Renal cortical epithelial cell (primary cell): ENCODE measurements at places on chromosomes 4 and X. TPM values are rescaled to one million over a fixed set of nuclear protein-coding genes. Genes with fewer than 3 reads are reported as not detected.

GRCh38 chr4:141306331-141306730, 85.6 kb downstream of the ZNF330 start:
- DNase-seq, result no peak

DNA sequence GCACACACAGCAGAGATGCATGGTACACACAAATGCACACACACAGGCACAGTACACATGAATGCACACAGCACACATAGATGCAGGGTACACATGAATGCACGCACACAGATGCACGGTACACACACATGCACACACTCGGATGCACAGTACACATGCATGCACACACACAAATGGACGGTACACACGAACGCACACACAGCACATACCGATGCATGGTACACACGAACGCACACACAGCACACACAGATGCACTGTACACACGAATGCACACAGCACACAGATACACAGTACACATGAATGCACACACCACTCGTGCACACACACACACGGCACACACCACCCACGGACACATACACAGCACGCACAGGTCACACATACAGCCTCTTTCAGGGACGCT, 43.8 kb upstream of the CPLX1 start:
- DNase-seq, result no peak

DNA sequence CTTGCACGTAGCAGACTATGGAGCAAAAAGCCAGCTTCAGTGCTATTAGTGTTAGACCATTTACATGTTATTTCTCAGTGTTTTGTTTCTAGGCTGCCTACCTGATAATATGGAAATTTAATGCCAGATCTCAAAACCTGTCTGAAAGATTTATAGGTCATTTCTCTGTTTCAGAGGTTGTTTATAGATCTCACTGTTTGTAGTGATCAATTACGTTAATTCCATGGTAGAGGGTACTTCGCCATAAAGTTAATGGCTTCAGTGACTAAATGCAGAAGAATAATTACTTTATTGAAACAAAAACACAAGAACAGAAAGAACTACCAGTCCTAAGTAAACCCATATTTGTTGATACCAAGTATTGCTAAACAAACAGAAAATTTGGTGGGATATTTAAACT, 420.8 kb downstream of the ARHGAP24 start:
- no peak for DNase-seq

GRCh38 chr4:125483278-125483677, 168.5 kb downstream of the FAT4 start:
- DNase-seq, result no peak

DNA sequence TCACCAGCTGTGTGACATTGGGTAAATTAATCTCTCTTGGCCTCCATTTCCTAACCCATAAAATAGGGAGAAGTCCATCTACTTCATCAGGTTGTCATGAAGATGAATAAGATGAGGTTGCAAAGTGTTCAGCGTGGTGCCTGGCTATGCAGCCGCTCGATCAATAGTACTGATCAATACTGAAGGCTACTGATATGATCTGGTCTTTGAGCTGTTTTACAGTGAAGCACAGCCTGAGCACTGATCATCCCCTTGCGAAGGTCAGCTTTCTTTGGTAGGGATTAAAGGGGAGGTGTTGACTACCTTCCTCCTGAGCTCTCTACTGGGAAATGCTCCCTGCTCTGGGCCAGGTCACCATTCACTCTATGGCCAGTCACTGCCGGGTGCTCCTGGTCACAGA, 108.4 kb upstream of the NOCT start:
- no peak for DNase-seq

- DNase-seq, result no peak
Observed at GRCh38 chr4:149120331-149121022, 678.3 kb upstream of the NR3C2 start.

- no peak for DNase-seq
Observed at GRCh38 chr4:139314047-139314800, 11.9 kb upstream of the NDUFC1 start.

The RASL11B gene
- total RNA-seq, result 4.7 and 21.2 TPM in 2 replicates

The GNRHR gene
- total RNA-seq, result not detected in 2 replicates

The CT47C1 gene
- total RNA-seq, result not detected in 2 replicates

The SSX1 gene
- not detected in 2 replicates for total RNA-seq

DNA sequence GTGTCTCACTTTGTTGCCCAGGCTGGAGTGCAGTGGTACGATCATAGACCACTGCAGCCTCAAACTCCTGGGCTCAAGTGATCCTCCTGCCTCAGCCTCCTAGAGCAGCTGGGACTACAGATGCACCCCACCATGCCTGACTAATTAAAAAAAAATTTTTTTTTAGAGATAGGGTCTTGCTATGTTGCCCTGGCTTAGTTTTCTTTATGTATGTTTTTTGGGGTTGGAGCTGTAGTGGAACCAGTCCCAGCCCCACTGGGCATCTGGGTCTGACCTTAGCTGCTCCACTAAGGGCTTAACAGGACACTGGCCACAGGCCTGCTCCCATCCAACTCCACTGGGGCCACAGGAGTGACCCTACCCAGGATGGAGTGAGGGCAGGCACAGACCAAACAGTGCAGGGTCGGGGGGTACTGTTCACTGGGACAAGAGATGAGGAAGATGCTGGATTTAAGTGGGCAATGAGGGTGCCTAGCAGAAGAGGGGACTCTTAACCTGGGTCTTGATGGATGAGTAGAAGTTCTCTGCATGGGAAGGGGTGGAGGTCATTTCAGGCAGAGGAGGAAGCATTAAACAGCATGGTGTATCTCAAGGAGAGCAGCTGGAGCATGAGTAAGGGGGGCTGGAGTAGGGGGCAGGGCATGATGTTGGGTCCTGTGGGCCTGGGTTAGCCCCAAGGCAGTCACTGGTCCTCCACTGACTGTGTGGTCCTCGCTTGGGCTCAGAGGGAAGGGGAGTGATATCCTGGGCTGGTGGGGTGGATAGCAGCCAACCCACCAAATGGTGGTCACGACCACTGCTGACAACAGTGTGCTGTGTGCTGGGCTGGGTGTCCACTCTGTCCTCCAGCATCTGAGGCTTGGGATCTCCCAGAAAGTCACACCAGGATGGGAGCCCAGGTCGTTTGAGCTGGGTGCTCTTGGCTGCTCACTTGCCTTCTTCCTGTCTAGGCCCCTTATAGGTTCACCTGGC, 24.1 kb upstream of the ADD1 start:
- DNase-seq, result no peak

DNA sequence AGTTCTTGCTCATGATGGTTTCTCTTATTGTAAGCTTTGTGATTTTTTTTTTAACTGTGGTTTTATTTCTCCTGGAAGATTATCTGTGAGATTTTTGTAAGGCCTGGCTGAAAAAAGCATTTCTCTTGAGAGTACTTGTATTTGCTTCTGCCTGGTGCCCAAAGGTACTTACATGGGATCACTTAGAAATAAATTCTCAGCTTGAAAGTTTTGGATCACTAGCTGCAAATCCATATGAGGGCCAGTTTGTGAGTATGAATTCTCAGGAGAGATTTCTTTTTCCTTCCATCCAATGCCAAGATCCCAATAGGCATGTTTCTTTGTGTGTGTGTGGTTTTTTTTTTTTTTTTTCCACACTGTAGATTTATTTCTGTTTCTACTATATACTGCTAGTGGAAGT, 1884.7 kb upstream of the PCDH7 start:
- DNase-seq, result no peak

DNA sequence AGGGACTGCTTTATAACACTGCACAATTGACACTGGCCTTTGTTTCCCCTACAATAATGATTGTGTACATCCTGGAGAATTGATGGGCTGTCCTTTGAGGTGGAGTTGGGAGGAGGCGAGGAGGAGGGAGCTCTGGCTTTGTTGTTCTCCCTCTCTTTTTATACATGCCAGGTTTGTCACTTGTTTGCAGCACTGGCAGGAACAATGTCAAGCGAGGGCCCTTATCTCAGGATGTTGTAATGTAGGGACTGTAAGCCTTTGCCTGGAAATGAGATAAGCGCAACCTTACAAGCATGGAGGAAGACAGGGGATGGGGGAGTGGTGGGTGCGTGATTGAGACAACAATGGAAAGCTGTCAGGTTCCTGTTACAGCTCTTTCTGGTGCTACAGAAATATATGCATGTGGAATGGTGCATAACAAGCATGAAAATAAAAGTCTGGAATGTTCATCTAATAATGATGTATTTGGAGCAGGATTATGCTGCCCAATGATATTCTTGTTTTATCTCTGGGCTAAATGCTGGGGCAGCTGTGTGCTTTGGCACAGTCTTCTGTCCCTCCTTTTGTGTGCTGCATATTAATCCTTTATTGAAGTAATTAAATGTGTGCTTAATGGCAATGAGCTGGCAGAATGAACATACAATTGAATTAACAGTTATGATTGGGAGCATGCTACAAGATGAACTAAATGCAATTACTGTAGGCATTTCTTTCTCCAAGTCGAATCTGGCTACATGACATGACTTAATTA, 294.4 kb downstream of the GPAT3 start:
- DNase-seq, result no peak

The GLRA3 gene
- not detected in 2 replicates for total RNA-seq

- no peak for DNase-seq
Observed at GRCh38 chr4:88097781-88098180, 60.7 kb downstream of the ABCG2 start.

The AREG gene
- 12.2 and 91.3 TPM in 2 replicates for total RNA-seq

DNA sequence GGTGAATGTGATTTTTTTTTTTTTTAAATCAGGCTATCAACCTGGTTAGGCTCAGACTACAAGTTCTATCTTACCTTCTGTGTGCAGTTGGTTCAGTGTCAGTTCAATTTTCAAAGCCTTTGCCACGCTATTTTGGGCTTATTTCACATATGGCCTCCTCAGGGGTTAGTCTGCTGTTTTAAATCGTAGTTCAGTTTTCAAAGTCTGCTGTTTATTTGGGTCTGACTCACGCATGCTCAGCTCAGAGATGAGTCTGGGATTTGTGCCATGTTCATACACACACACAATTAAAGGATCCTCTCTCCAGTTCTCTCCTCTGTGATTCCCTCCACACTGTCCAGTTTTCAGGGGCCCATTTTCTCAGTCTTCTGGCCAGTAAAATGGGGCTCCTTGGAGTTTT, 32.3 kb upstream of the ZFX start:
- peak; percentile 35 for DNase-seq

The USP38 gene
- 24.1 and 42.6 TPM in 2 replicates for total RNA-seq

- peak; percentile 97 for DNase-seq
Observed at GRCh38 chr4:53688186-53688790, 97.0 kb upstream of the LNX1 start.

DNA sequence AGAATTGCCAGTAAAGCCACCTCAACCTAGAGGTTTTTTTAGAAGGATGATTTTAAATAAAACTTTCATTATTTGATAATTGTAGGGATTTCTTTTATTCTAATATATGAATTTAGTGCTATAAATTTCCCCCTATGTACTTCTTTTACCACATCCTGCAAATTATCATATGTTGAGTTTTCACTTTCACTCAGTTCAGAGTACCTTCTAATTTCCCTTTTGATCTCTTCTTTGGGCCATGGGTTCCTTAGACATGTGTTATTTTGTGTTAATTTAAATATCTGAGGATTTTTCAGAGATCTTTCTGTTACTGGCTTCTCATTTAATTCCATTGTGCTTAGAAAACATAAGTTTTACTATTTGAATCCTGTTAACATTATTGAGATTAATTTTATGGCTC, 6.1 kb downstream of the BEX2 start:
- no peak for DNase-seq

DNA sequence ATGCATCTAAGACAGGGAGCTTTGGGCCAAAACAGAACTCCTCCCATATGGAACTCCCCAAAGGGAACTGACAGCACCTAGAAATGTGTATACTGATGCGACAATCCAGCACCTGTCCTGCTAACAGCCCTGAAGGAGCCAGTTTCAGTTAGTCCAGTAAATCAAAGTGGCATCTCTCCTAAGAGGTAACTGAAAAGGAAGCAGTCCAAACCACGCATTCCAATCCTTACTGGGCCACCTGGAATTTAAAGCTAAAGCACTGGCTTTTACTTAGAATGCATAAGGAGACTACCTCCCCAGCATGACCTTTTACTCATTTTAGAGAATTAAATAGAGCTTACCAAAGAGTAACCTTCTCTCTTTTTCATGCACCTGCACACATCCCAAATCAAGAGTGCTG, 586.8 kb upstream of the PITX2 start:
- no peak for DNase-seq

DNA sequence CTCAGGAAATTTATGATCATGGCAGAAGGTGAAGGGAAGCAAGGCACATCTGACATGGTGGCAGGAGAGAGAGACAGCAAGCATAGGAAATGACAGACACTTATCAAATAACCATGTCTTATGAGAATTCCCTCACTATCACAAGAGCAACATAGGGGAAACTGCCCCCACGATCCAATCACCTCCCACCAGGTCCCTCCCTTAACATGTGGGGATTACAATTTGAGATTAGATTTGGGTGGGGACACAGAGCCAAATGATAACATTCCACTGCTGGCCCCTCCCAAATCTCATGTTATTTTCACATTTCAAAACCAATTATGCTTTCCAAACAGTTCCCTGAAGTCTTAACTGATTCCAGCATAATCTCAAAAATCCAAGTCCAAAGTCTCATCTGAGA, 8.2 kb upstream of the TMA16 start:
- DNase-seq, result no peak

The PLP1 gene
- 0.17 TPM in 1 of 2 replicates, not detected in the other for total RNA-seq

The SHROOM2 gene
- total RNA-seq, result 6.1 and 33.0 TPM in 2 replicates

The CXXC4 gene
- 0.05 TPM in 1 of 2 replicates, not detected in the other for total RNA-seq

The DMRTC1B gene
- 0.20 TPM in 1 of 2 replicates, not detected in the other for total RNA-seq

DNA sequence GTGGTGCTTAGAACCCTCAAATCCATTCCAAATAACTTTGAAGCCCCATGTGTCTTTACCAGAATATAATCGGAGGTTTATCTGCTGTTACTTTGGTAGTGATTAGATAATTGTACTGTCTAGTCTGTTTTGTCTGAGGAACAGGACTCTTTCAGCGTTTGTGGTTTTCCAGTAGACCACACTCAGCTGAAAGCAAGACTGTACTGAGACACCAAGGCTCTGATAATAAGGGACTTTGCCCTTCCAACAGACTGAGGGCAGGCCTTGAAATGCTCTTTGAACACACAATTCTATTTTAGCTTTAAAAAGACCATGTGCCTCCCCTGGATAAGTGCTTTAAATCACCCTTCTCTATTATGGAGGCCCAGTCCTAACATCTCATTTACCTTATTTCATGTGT, 76.1 kb downstream of the KLHL8 start:
- DNase-seq, result peak; percentile 68

The CENPVL1 gene
- total RNA-seq, result not detected in 2 replicates

The HAND2 gene
- not detected in 2 replicates for total RNA-seq

DNA sequence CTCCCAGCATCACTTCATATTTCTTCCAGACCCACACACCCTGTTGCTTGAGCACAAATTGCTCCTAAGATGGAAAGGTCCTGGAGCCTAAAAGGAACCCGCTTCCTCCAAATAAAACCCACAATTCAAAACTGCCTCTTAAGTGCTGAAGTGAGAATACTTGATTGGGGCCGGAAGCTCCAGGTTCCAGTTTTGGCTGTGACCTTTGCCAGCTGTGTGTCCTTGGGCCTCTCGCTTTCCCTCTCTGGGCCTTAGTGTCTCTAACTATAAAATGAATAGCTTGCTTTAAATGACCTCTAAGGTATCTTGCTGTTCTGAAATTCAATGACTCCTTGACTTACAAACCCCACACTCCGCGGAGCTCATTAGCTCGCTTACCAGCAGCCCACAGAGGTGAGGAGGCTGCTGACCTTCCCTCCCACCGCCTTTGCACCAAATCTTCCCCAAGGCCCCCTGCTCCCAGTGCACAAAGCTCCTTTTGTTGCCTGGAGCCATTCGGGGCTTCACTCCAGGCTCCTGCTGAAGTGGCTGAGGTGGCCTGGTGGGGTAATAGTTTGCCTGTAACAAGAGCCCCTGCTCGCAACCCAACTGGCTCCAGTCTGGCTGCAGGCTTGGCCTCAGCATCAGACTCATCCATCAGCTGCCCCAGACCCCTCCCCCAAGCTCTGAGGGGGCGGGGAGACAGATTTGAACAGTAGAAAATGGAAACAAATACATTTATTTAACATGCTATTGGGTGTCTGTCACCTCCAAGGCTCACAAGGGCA, 21.8 kb downstream of the STARD8 start:
- no peak for DNase-seq

The LDB2 gene
- 0.35 and 0.99 TPM in 2 replicates for total RNA-seq
